GM23248 (cell line): ENCODE measurements at places on chromosomes 5 and 9. TPM values are rescaled to one million over a fixed set of nuclear protein-coding genes. Genes with fewer than 3 reads are reported as not detected.

DNA sequence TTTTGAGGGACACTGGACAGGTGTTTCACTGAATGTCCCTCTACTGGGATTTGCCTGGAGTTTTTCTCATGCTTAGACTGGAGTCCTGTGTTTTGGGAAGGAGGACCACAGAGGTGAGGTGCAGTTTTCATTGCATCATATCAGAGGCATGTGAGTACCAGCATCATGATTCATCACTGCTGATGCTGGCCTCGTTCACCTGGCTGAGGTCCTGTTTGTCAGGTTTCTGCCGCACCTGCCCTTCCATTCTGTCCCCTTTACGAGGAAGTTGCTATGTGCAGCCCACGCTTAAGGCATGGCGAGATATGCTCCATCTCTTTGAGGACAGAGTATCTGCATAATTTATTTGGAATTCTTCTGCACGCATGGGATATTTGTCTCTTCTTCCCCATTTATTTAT, 162.1 kb downstream of the TENT4A start:
- DNase-seq, result no peak

DNA sequence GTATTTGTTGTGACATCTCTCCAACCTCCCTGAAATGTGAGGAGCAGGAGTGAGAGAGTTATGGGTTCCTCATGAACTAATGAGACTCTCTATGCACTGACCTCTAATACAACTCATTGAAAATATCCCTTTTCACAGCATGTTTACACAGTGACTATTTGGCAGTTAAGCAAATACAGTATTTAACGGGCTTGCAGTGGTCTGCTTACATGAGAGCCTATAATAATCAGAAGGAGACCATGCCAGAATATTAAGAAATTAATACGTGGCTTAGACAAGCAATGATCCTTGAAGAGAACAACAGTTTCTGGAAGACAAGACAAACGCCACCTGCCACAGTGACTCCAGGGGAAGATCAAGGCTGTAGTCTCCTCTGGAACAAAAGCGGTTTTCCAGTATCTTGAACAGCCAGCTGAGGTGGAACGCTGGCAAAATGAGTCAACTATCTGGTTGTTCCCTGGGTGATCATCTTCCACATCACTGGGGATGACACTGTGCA, 424.5 kb downstream of the DMAC1 start:
- DNase-seq, result no peak

FOXD4 gene
- polyA plus RNA-seq, result 0.09 and 0.15 TPM in 2 replicates

CDC25C gene
- 2.9 and 4.4 TPM in 2 replicates for polyA plus RNA-seq
